ENCODE measurements at places on chromosomes 4 and X.

GRCh38 chr4:91758487-91758886, 545.3 kb upstream of the GRID2 start:
- DNase-seq = peak; percentile 57

DNA sequence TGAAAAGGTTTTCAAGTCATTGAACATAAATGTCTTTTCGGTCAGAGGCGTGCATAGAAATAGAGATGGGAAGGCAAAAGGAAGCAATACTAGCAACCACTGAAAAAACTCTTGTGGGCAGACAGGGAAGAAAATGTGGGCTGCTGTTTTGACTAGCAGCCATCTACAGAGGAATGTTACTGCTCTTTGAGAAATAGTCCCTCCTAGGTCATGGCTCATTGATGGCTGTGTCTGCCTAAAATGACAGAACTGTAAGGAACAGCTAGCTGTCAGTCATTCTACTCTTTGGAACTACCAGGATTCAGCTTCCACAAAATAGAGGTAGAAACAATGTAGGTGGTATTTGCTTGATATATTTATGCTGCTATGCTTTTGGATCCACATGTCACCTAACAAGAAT, 26.9 kb upstream of the TMPRSS11B start:
- DNase-seq = peak; percentile 43

- no peak for DNase-seq
Observed at GRCh38 chr4:110620691-110621327, 2.1 kb downstream of the PITX2 start.

- no peak for DNase-seq
Observed at GRCh38 chrX:77925764-77926163, 15.3 kb downstream of the ATP7A start.

DNA sequence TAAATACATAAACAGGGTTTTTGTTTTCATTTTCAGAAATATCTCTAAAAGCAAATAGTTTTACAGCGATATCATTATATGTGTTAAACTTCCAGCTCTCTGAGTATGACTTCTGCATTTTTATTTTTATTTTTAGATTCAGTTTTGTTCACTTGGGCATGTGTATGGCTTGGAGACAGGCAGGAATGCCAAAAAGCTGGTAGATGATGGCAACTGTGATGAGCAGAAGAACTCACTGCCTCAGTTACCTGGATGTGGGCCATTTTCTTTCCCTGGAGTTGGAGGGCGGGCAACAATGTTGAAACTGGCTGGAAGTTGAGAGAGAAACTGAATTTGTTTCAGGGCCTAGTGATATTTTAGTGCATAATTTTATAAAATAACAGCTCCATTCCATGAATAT, 266.4 kb downstream of the ARHGAP24 start:
- no peak for DNase-seq

GRCh38 chr4:164731827-164732474, 22.0 kb upstream of the SMIM31 start:
- peak; percentile 53 for DNase-seq

DNA sequence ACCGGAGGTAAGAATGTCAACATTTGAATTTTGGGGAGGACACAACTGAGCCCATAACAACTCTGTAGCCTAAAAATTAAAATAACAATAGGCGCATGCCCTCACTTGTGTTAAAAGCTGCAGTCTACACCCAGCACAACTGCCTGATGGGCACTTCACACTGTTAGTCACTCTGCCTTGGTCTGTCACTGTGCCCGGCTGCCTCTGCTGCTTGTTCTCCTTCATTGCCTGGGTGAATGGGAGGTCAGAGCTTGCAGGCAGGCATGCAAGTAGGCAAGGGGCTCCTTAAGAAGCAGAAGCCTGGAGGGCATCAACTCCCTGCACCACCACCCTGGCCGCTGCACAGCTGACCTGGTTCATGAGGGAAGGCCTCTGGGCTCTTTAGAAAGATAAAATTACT, 374.8 kb downstream of the MID1IP1 start:
- DNase-seq = no peak

DNA sequence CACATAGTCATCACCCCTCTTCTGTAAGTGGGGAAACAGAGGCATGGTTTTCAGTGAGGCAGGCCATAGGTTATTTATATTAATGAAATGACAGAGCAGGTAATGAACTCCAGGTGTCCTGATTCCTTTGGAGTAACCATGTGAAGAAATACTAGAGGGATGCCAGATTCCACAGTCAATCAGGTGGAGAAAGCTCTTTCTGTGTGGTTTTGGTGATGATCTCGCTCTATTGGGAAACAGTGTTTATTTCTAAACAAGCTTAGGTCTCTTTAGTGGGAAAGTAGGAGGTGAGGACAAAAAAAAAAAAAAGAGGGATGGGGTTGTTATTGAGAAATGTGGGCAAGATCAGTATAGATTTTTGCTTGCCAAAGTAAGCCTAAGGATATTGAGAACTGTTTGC, 12.2 kb downstream of the DOCK11 start:
- DNase-seq = no peak

All from astrocyte of the spinal cord (primary cell).